ENCODE measurements at places on chromosomes 6 and 20.

GRCh38 chr6:23510778-23511510 lies 615.1 kb upstream of the NRSN1 start:
- no peak for DNase-seq

GRCh38 chr20:54794110-54794509 lies 318.7 kb downstream of the DOK5 start:
- no peak for DNase-seq

DNA sequence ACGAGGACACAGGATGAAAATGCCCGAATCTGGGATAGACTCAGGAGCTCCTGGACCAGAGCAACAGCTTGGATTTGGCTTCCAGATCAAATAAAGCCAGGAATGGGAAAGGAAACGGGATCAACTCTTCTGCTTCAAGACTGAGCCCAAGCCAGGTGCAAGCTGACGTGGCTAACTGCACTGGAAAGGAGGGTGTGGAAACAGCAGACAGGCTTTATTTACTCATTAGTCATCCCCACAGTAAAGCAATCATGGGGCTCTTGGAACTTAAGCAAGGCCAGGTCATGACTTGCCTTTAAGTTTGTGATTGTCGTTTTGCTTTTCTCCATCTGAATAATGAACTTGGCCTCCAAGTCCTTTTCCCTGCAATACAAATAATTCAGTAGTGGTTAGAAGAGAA lies 45.2 kb downstream of the KIF16B start:
- DNase-seq = no peak

DNA sequence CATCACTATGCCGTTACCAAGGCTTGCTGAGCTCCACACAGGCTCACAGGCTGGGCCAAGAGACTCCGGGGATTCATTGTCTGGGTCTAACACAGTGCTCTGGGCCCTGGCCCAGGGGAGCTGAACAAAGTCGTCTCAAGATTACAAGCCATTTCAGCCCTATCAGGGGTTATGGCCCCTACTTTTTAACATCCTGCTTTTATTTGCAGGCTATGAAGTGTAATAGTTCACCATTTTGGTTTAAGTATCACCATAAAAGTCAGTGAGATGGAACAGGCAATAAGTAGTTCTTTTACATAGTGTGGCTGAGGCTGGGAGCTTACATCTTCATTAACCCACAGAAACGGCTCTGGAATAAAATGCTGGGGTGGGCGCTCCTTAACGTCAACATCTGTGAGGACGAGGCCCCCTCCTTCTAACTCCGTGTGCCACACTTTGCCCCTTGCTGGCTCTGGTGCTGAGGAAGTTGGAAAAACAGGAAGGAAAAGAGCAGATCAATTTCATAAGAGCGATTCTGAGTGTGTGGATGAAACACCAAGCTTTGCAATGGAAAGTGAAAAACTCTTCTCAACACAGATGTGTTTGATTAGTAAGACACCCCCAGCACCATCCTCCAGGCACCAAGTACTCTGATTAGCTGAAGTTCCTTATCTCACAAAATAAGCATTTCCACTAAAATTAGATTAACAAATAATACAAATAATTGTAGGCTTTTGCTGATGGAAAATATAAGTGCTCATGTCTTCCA lies 447.3 kb downstream of the MAFB start:
- DNase-seq = no peak

DNA sequence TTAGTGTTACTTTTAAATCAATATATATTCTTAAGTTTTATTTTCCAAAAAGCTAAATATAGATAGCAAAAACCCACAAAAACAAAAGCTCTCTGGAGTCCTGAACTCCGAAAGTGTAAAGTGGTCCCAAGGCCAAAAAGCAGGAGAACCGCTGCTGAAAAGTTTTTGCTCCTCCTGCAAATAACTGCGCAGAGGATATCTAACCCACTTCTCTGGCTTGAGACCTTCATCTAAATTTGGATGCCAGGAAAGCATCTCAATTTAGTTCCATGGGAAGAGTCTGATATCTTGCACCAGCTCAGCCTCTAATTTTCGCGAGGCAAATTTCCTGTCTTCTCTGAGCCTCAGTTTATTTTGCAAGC lies 523 bp downstream of the MRPS10 start:
- no peak for DNase-seq

GRCh38 chr6:143522039-143522600 lies 10.6 kb upstream of the FUCA2 start:
- no peak for DNase-seq

- DNase-seq = no peak
Observed at GRCh38 chr6:36216559-36216958, 20.0 kb downstream of the BRPF3 start.

DNA sequence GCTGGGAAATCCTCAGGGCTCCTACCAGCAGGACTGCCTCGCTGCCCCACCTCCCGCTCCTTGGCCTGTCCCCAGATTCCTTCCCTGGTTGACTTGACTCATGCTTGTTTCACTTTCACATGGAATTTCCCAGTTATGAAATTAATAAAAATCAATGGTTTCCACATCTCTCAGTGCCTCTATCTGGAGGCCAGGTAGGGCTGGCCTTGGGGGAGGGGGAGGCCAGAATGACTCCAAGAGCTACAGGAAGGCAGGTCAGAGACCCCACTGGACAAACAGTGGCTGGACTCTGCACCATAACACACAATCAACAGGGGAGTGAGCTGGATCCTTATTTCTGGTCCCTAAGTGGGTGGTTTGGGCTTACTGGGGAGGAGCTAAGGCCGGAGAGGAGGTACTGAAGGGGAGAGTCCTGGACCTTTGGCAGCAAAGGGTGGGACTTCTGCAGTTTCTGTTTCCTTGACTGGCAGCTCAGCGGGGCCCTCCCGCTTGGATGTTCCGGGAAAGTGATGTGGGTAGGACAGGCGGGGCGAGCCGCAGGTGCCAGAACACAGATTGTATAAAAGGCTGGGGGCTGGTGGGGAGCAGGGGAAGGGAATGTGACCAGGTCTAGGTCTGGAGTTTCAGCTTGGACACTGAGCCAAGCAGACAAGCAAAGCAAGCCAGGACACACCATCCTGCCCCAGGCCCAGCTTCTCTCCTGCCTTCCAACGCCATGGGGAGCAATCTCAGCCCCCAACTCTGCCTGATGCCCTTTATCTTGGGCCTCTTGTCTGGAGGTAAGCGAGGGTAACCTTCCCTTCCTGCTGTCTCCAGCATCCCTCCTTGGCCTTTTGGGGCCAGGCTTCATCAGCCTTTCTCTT lies at the start of gene CFB:
Gene CFB, plus strand, starts transcription at position 589 of the 863 bp plus-strand sequence. Its CDS starts 127 bp downstream, at position 716.
- no peak for DNase-seq

- DNase-seq = no peak
Observed at GRCh38 chr6:42249279-42249678, 31.6 kb upstream of the MRPS10 start.

- DNase-seq = no peak
Observed at GRCh38 chr6:113405326-113406047, 451.7 kb upstream of the MARCKS start.

- DNase-seq = no peak
Observed at GRCh38 chr6:47109281-47109680, 67.1 kb upstream of the ADGRF1 start.

- no peak for DNase-seq
Observed at GRCh38 chr6:157304899-157305663, 18.2 kb downstream of the TMEM242 start.

- DNase-seq = no peak
Observed at GRCh38 chr6:39377539-39377950, 55.0 kb upstream of the KCNK16 start.

GRCh38 chr6:1600764-1601157 lies 9.0 kb upstream of the FOXC1 start:
- no peak for DNase-seq

DNA sequence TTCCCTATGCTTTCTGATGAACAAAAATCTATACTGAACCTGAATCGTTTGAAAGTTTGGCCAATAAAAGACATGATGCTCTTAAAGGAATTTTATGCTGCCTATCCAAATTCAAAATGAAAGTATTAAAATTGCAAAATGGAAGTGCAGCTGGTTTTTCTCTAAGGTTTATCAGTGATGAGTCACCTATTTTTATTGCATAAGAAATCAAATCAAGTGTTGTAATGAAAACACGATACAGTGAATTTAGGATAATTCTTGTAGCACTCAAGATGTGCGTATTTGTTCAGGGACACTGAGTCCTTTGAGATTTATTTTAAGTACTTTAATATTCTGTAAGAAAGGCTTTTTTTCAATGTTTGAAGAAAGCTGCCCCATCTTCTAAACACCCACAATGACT lies 409.5 kb downstream of the ADGRB3 start:
- DNase-seq = no peak

GRCh38 chr6:166872531-166873009 lies 83.8 kb downstream of the RNASET2 start:
- DNase-seq = no peak

GRCh38 chr20:2387180-2387577 lies 6.5 kb downstream of the TGM6 start:
- peak; percentile 34 for DNase-seq

- DNase-seq = no peak
Observed at GRCh38 chr6:170266061-170266825, 24.6 kb downstream of the DLL1 start.

DNA sequence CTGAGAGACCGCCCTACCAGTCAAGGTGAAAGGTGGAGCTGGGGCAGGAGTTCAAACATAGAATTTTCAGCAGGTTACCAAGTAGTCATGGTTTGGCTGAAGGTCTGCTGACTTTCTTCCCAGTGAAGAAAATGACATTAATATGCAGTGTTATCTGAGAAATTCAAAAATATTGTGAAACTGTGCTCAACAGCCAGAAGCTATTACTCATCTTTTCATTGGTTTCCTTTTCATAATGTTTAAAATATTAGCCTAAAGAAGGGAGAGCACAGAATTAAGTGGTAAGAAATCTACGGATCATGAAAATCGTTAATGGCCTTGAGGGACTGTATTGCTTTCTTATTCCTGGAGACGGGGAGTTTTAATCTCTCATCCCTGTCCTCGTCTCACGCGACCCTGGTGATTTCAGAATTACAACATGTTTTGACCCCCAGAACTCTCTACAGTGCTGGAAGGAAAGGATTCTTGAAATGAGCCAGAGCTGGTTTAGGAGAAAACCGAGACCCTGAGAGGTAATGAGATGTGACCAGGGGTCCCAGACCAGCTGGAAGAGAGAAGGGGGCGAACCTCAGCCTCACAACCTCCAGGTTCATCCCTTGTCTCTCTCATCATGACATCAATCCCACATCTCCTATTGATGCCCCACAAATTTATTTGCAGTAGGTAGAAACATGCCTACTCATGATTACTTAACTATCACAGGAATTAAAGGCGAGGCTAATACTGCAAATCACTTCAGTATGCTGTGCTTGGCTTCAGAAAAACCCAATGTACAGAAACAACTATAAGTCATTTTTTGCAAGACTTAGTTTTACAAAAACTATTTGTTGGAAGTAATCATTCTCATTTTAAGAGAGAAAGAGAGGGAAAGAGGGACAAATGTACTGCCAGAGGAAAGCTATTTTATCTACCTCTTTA lies 209.5 kb downstream of the FNDC1 start:
- DNase-seq = no peak

DNA sequence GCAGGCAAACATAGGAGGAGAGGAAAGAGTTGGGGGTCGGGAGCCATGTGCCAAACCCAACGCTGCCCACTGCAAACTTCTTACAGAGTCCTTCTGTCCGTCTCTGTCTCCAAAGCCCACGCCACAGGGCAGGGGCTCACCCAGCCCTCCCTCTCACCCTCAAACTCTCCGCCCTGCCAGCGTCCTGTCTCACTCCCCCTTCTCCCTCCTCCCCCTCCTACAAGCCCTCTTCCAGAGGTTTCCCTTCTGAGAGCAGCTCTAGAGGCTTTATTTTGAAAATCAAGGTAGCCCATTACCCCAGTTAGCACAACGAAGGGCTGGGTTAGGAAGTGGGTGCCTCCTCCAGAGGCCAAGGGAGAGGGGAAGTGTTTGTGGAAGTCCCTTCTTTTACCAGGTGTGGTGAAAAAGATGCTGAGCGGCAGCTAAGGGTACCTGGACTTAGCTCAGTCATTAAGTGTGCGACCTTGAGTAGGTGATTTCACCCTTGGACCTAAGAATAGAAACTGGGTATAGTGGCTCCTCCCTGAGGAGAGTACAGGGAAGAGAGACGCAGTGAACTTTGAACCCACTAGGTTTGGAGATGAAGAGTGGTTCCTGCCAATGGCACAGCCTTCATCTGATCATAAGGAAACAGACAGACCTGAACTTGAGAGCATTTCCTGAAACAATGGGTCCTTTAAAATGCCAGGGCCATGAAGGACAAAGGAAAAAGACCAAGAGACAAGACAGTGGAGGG lies 123.8 kb downstream of the BANF2 start:
- no peak for DNase-seq

- DNase-seq = no peak
Observed at GRCh38 chr6:1574890-1575209, 34.9 kb upstream of the FOXC1 start.

- DNase-seq = no peak
Observed at GRCh38 chr6:97215157-97215769, 67.8 kb downstream of the MMS22L start.

DNA sequence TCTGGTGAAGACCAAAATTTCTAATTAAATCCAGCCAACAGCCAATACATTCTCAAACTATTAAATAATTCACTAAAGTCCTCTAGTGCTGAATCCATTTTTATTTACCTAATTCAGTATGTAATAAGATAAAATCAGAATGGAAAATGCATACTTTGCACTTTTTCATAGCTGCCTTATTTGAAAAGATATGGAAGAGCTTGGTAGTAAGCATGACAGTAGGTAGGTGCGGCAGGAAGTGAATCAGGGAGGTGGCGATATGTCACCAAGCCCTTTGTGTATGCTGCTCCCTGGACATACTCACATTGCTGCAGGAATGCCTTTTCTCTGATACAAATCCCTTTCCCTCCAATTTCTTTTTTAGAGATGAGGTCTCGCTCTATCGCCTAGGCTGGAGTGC lies 10.2 kb upstream of the TGM3 start:
- DNase-seq = no peak

GRCh38 chr6:170117111-170117972 lies 173.5 kb downstream of the DLL1 start:
- no peak for DNase-seq

DNA sequence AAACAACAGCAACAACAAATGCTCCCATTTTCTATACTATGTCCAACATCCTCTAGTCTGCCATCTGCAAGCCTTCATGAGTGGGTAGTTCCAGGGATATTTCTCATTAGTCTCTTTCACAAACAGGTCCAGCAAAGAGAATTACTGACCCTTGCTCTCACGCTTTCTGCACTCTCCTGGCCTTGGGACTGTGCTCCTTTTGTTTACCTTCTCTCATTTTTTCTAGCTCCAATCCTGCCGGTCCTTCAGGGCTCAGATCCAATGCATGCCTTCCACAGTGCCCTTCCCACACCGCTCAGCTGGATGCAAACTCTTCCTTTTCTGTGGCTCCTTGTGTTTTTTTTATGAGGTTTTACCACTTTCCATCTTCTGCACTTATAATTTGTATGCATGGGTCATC lies 47.2 kb downstream of the ADTRP start:
- no peak for DNase-seq

GRCh38 chr6:88532241-88532860 lies 366.2 kb upstream of the CNR1 start:
- no peak for DNase-seq

- DNase-seq = no peak
Observed at GRCh38 chr6:17986656-17987446, 584 bp downstream of the KIF13A start.

Data from stimulated activated CD4-positive, alpha-beta T cell treated with anti-CD3 and anti-CD28 coated beads, Interleukin-1b, Interleukin-23, amount 100 ng/mL, for 4 hours (primary cell).